ENCODE measurements at places on chromosomes 3 and 15. TPM values are rescaled to one million over a fixed set of nuclear protein-coding genes. Genes with fewer than 3 reads are reported as not detected.

GRCh38 chr15:90970274-90970673 is 15.6 kb downstream of the RCCD1 start:
- no peak for DNase-seq

GRCh38 chr3:165635791-165636683 is 201.2 kb downstream of the BCHE start:
- no peak for DNase-seq

DNA sequence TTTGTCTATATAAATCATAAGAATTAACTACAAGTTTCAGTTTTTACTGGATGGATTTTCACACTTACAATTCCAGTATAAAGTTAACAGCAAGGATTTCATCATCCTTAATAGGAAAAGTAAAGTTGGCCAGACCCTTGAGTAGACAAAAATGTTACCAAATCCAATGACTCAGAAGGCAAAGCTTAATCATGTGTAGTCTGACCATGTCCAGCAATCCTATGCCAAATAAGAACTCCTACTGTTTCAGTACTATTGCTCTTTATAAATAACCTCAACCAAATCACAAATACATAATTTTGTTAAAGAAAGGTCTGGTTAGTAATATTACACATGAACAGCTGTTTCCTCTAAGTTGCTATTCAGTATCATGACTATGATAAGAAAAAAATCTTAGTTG is 35.0 kb downstream of the PLOD2 start:
- DNase-seq = no peak

GRCh38 chr15:87645723-87646122 is 610.8 kb downstream of the NTRK3 start:
- no peak for DNase-seq

GRCh38 chr15:68414206-68414555 is 17.8 kb downstream of the ITGA11 start:
- no peak for DNase-seq

DNA sequence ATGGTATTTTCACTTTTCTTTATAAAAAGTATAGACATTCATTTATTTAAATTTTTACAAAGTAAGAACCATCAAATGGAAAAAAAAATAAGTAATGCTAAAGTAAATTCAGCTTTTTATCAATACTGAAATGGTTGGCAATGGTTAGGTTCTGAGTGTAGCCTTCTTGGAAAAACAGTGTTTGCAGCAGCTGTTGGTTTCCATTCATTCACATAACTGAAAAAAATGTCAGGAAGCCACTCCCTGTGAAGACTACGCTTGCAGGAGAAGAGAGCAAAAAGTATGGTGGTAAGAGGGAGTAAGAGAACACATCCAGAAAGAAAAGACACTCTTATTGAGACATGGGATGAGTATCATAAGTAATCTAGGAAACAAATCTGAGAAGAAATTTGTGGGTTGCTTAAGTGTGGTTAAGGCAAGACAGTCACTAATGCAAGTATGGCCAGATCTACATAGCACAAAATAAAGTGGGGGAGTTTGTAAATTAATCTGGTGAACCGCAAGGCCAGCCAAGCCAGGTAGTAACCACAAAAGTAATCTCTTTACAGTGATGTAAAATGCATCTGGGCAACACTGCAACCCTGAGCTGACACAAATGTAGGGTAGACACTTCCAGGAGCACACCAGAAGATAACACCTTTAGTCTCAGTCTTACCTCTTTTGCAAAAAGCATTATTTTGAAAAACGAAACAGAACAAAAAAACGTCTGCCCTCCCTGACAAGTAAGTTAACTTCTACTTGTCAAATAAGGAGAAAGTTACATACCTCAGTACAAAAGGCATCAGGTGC is 133.7 kb downstream of the IGSF11 start:
- no peak for DNase-seq

- DNase-seq = no peak
Measured at GRCh38 chr3:59658866-59659265, 609.0 kb upstream of the CFAP20DC start.

DNA sequence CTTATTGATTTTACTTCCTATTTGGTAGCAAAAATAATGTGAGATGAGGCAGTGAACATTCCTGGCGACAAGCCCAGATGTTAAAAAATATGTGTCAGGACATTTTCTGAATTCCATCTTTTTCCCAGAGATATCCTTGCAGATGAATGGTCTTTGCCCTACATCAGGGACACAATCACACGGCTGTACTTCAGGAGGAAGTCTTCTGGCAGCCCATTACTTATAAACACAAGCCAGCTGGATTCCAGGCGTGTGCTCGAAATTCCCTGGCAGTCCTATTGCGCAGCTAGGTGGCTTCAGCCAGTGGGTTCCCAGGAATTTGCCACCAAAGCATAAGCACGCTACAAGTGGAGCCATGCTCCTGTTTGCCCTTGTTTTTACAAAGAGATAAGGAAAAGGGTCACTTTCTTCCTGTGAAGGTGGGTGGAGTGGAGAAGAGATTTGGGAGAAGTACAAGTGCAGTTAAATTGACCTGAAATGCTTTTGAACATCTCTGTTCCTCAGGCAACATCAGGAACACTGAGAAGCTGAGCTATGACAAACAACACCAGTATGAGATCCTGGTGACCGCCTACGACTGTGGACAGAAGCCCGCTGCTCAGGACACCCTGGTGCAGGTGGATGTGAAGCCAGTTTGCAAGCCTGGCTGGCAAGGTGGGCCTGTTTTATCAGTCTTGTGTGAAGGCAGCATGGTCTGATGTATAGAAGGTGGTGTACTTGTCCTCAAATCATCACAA is 257.1 kb upstream of the TRIM42 start:
- no peak for DNase-seq

GRCh38 chr3:16801698-16802097 is 83.1 kb upstream of the PLCL2 start:
- no peak for DNase-seq

- DNase-seq = no peak
Measured at GRCh38 chr3:67015702-67016484, 17.8 kb downstream of the KBTBD8 start.

DNA sequence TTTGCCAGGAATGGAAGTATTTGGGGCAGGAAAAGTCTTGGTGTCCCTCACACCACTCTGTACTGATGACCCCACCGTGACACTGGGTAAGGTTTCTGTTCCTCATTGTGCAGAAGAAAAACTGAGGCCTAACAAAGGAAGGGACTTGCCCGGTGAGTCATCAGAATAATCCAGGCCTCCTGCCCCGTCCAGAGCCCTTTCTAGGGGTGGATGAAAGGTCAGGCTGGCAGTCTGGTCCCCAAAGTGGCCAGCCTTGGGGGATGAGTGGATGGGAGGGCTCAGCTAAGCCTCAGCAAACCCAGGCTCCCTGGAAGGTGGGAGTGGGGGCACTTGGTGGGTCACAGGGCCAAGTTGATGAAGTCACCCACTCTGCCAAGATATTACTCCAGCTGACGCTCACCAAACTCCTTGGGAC is 2.3 kb upstream of the DNAH1 start:
- no peak for DNase-seq

DNA sequence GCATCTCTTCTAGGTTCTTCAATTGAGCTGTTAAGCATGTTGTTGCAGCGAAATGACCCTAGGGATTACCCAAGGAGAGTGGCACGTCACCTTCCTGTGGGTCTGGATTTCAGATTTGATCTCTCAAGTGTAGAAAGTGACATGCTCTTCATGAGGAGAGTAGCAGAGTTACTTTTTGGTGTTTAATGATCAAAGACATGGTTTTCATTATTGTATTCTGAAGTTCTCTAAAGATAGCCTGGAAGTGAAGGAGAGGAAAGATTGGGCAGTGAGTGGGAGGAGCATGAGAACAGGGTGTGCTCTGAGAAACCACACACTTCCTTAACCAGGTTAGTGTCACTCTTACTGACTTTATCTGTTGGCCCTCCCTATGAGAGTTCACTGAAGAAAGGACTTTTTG is 153.6 kb downstream of the AKAP13 start:
- no peak for DNase-seq

DNA sequence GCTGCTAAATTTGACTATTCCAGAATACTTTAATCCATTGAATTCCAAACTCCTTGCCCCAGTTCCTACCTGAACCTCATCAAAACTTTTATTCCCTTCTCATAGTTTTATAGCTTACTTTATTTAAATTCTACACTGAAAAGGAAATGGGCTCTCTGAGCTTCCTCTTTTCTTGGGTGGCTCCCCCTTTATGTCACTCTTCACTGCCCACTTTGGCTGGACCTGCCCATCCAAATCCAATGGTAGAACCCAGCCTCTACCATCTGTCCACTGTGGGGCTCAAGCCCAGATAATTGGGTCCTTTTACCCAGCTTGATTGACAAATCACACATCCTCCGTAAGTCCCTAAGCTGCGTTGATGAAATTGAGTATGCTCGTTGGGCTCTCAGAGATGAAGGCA is 216.5 kb downstream of the BBX start:
- DNase-seq = no peak

The CFAP100 gene
- total RNA-seq = 21.3 TPM

The EOMES gene
- not detected for total RNA-seq

The RTP1 gene
- not detected for total RNA-seq

The FANCD2 gene
- 4.0 TPM for total RNA-seq

The DUOXA1 gene
- 1.8 TPM for total RNA-seq

The MRPL47 gene
- total RNA-seq = 21.6 TPM

The SLC22A14 gene
- total RNA-seq = not detected
